Activated T-helper 1 cell treated with anti-CD3 and anti-CD28 coated beads, Interleukin-12 subunit alpha, Interleukin-12 subunit beta, Interleukin-2, Interleukin-4 antibody, amounts not matched to agents 30 ng/mL and 10 ng/mL and 1 ng/mL, durations not matched to agents 14 hours and 24 hours and 36 hours (primary cell): ENCODE measurements at places on chromosomes 6 and 20. TPM values are rescaled to one million over a fixed set of nuclear protein-coding genes. Genes with fewer than 3 reads are reported as not detected.

The PSORS1C2 gene
- not detected in 2 replicates for total RNA-seq

The PROKR2 gene
- total RNA-seq: not detected in 2 replicates

The NTSR1 gene
- not detected in 2 replicates for total RNA-seq

- H3K4me1 ChIP-seq: peaks cover 16% of the 10 kb centered on the region
- no peak overlapping the region for H3K4me3 ChIP-seq
Measured at GRCh38 chr6:25417046-25417605, 138.0 kb downstream of the CARMIL1 start.

GRCh38 chr20:31760519-31761240, 21.6 kb downstream of the TPX2 start:
- peaks cover 43% of the 10 kb centered on the region for H3K36me3 ChIP-seq
- H3K4me3 ChIP-seq: no peak overlapping the region
- no peak overlapping the region for H3K27ac ChIP-seq
- DNase-seq: no peak
- H3K4me1 ChIP-seq: peaks cover 18% of the 10 kb centered on the region
- H3K27me3 ChIP-seq: no peaks in the 10 kb centered on the region

GRCh38 chr6:105322499-105323225, 80.2 kb downstream of the PREP start:
- no peak overlapping the region for H3K27ac ChIP-seq
- peaks cover 11% of the 10 kb centered on the region for H3K4me1 ChIP-seq
- H3K27me3 ChIP-seq: no peaks in the 10 kb centered on the region
- H3K36me3 ChIP-seq: peaks cover 46% of the 10 kb centered on the region
- no peak for DNase-seq

DNA sequence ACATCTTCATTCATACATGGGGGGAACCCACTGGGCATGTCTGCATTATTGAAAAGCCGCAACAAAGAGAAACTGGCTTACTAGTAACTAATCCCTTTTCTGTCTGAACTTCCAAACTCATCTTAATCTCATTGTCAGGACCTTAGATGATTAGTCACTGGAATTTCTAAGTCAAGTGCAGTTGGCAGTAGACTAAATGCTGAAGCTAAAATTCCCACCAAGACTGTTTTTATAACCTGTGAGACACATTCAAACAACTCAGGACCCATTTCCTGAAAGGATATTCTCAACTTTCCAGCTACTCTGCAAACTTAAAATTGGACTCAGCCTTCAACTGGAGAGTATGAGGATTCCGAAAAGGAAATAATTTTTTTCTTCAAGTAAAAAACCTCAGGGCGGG, 94.8 kb upstream of the SCAF8 start:
- H3K27ac ChIP-seq: no peak overlapping the region
- H3K27me3 ChIP-seq: peaks cover 3% of the 10 kb centered on the region
- DNase-seq: no peak
- no peak overlapping the region for H3K4me3 ChIP-seq

- no peak for DNase-seq
- no peak overlapping the region for H3K27ac ChIP-seq
- no peaks in the 10 kb centered on the region for H3K4me1 ChIP-seq
- no peak overlapping the region for H3K4me3 ChIP-seq
- no peaks in the 10 kb centered on the region for H3K36me3 ChIP-seq
- peaks cover 9% of the 10 kb centered on the region for H3K27me3 ChIP-seq
Measured at GRCh38 chr6:143934331-143934730, 70.1 kb downstream of the ZC2HC1B start.

DNA sequence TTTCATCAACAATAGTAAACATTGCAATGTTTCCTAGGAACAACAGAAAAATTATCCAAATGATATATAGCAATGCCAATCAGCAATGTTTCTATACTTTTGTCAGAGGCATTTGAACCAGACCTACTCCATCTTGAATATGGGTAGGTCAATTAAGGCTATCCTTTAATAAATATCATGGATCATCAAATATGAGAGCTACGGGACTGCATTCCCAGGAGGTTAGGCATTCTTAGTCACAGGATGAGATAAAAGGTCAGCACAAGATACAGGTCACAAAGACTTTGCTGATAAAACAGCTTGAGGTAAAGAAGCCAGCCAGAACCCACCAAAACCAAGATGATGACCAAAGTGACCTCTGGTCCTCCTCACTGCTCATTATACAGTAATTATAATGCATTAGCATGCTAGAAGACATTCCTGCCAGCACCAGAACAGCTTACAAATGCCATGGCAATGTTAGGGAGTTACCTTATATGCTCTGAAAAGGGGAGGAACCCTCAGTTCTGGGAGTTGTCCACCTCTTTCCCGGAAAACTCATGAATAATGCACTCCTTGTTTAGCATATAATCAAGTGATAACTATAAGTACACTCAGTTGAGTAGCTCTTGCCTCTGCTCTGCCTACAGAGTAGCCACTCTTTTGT, 8.6 kb upstream of the SERPINB6 start:
- H3K4me3 ChIP-seq: no peak overlapping the region
- H3K27ac ChIP-seq: no peak overlapping the region
- DNase-seq: no peak
- H3K27me3 ChIP-seq: peaks cover 40% of the 10 kb centered on the region
- H3K36me3 ChIP-seq: no peaks in the 10 kb centered on the region
- no peaks in the 10 kb centered on the region for H3K4me1 ChIP-seq

DNA sequence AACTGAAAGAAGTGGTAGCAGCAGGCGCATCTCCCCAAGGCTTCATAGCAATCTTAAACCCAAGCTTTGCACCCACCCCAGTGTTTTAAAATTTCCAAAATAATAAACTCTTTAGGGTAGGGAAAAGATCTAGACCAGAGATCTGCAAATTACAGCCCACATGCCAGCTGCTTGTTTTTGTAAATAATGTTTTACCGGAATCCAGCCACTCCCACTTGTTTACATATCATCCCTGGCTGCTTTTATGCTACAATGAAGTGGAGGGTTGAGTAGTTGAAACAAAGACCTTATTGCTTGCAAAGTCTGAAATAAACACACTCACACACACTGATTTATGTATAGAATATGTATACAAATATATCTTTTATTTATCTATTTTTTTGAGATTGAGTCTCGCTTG, 30.0 kb downstream of the SLX4IP start:
- H3K27ac ChIP-seq: no peak overlapping the region
- DNase-seq: no peak
- no peaks in the 10 kb centered on the region for H3K27me3 ChIP-seq
- H3K36me3 ChIP-seq: peaks cover 25% of the 10 kb centered on the region
- peaks cover 38% of the 10 kb centered on the region for H3K4me1 ChIP-seq

DNA sequence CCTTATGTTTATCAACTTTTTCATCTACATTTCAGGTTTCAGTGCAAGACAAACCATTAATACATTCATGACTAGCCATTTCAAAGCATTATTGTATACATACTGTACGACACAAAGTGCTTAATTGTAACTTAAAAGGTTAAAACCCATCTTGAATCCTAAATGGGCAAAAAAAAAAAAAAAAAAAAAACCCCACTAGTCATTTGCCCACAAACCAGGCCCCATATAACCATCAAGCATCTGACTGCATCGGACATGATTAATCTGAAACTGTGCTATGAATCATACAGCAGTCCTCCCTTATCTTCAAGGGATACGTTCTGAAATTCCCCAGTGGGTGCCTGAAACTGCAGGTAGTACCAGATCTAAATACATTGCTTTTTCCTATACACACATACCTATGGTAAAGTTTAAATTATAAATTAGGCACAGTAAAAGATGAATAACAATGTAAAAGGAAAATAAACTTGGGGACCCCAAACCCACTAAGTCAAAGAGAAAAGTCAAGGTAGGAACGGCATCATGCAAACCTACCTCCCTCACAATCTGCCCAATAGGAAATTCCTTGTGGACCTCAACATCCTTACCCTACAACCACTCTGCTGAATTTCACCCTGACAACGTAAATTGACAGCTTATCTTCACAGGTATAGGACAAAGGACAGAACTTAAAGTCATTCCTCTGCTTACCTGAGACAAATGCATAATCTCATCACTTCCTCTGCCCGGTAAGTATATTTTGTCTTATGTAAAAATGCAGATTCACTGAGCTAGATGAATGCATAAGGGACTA, 14.3 kb downstream of the B4GALT5 start:
- H3K27ac ChIP-seq: no peak overlapping the region
- H3K4me1 ChIP-seq: peaks cover 62% of the 10 kb centered on the region
- peaks cover 4% of the 10 kb centered on the region for H3K36me3 ChIP-seq
- no peak for DNase-seq

DNA sequence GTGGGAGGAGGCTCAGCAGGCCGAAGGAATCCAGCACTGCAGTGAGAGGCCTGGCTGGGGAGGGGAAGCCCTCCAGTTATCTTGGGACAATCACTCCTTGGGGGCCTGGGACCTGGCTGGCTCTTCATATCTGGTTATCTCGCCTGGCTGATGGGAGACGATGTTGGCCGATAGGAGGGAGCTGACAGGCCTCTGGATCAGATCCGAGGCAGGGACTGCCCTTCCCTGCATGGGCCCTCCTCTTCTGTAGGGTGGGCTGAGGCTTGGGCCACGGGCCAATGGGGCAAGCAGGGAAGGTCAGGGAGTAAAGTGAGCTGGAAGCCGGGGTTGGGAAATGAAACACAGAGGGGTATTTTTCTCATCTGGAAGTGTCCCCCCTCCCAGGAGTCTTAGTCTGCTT, 25.2 kb downstream of the MANBAL start:
- peaks cover 28% of the 10 kb centered on the region for H3K4me1 ChIP-seq
- no peak overlapping the region for H3K4me3 ChIP-seq
- no peak overlapping the region for H3K27ac ChIP-seq
- H3K27me3 ChIP-seq: no peaks in the 10 kb centered on the region
- peaks cover 20% of the 10 kb centered on the region for H3K36me3 ChIP-seq

DNA sequence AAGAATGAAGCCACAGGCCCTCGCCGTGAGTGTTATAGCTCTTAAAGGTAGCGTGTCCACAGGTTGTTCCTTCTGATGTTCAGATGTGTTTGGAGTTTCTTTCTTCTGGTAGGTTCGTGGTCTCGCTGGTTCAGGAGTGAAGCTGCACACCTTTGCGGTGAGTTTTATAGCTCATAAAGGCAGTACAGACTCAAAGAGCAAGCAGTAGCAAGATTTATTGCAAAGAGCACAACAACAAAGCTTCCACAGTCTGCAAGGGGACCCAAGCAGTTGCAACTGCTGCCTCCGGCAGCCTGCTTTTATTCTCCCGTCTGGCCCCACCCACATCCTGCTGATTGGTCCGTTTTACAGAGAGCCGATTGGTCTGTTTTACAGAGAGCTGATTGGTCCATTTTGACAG, 5.2 kb downstream of the HIVEP1 start:
- peaks cover 59% of the 10 kb centered on the region for H3K36me3 ChIP-seq
- no peaks in the 10 kb centered on the region for H3K27me3 ChIP-seq
- H3K4me3 ChIP-seq: no peak overlapping the region
- H3K4me1 ChIP-seq: peaks cover 71% of the 10 kb centered on the region
- peak; percentile 16 for DNase-seq
- no peak overlapping the region for H3K27ac ChIP-seq

GRCh38 chr6:161199850-161200249, 74.0 kb downstream of the AGPAT4 start:
- H3K27ac ChIP-seq: no peak overlapping the region
- peaks cover 6% of the 10 kb centered on the region for H3K36me3 ChIP-seq
- H3K27me3 ChIP-seq: no peaks in the 10 kb centered on the region
- no peaks in the 10 kb centered on the region for H3K4me1 ChIP-seq

- H3K4me1 ChIP-seq: no peaks in the 10 kb centered on the region
- no peak for DNase-seq
- no peak overlapping the region for H3K4me3 ChIP-seq
- H3K36me3 ChIP-seq: no peaks in the 10 kb centered on the region
- H3K27ac ChIP-seq: no peak overlapping the region
Measured at GRCh38 chr20:20331817-20332216, 36.1 kb upstream of the INSM1 start.

DNA sequence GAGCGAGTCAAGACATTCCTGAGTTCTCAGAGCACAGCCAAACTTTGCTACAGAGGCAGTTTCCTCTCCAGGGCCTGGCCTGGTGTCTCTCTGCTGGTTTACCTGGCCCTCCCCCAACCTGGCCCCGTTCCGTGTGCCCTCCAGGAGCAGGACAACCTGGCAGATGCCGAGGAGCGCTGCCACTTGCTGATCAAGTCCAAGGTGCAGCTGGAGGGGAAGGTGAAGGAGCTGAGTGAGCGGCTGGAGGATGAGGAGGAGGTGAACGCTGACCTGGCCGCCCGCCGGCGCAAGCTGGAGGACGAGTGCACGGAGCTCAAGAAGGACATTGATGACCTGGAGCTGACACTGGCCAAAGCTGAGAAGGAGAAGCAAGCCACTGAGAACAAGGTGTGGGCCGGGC, 39.5 kb downstream of the MYH7B start:
- peaks cover 26% of the 10 kb centered on the region for H3K36me3 ChIP-seq
- no peaks in the 10 kb centered on the region for H3K27me3 ChIP-seq
- no peaks in the 10 kb centered on the region for H3K4me1 ChIP-seq
- DNase-seq: no peak
- H3K27ac ChIP-seq: no peak overlapping the region
- no peak overlapping the region for H3K4me3 ChIP-seq

- peak overlapping the region; percentile 85 for H3K27ac ChIP-seq
- H3K4me3 ChIP-seq: peak overlapping the region; percentile 88
- H3K4me1 ChIP-seq: peaks cover 67% of the 10 kb centered on the region
- H3K36me3 ChIP-seq: peaks cover 15% of the 10 kb centered on the region
- no peaks in the 10 kb centered on the region for H3K27me3 ChIP-seq
Measured at GRCh38 chr20:44650771-44651433, 597 bp downstream of the ADA start.

- no peaks in the 10 kb centered on the region for H3K27me3 ChIP-seq
- H3K4me3 ChIP-seq: no peak overlapping the region
- H3K27ac ChIP-seq: no peak overlapping the region
- H3K4me1 ChIP-seq: no peaks in the 10 kb centered on the region
Measured at GRCh38 chr6:1662534-1662933, 52.8 kb downstream of the FOXC1 start.
